Prostate gland (tissue), 2 donors: ENCODE measurements at places on chromosomes 1 and 21. TPM values are rescaled to one million over a fixed set of nuclear protein-coding genes. Genes with fewer than 3 reads are reported as not detected.
A peak's percentile ranks its signal among the peaks of the same experiment; 100 is the strongest.

- H3K4me3 ChIP-seq, result no peak overlapping the region
- no peaks in the 10 kb centered on the region for H3K27me3 ChIP-seq
- H3K36me3 ChIP-seq, result no peaks in the 10 kb centered on the region
- DNase-seq, result no peak
Measured at GRCh38 chr1:62356257-62356835, 37.1 kb upstream of the KANK4 start.

DNA sequence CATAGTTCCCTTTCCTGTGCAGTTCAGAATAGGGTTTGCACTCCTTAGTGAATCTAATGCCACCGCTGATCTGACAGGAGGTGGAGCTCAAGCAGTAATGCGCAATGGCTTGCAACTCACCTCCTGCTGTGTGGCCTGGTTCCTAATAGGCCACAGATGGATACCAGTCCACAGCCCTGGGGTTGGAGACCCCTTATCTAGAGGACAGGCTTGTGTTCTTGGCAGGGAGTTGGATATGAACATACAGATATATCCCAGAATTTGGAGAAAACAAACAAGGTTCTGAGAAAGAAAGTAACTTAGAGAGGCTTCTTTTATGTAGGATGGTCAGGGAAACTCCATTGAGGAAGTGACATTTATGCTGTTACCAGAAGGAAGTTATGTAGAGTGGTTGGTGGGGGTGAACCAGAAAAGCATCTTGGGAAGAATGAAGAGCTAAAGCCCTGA, 5.1 kb upstream of the PTPRC start:
- H3K27me3 ChIP-seq, result no peaks in the 10 kb centered on the region
- H3K4me1 ChIP-seq, result no peaks in the 10 kb centered on the region
- no peak for DNase-seq
- H3K36me3 ChIP-seq, result no peaks in the 10 kb centered on the region
- no peak overlapping the region for H3K27ac ChIP-seq

DNA sequence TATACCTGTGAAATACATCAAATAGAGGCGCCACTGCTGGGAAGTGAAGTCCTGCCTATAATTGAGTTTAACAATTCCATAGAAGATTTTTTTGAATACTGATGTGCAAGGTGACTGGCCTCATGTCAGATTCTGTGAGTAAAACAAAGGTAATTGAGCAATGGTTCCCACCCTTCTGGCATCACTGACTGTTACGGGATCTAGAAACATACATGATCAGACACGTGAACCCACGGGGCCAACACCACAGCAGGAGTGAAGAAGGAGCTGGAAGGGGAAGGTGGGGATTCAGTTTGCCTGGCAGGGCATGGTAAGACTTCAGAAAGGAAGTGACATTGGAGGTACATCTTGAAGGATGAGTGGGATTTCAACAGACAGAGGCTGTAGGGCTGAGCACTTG, 270.2 kb downstream of the DISC1 start:
- no peak overlapping the region for H3K4me3 ChIP-seq
- no peak overlapping the region for H3K27ac ChIP-seq
- peak; percentile 8 for DNase-seq
- H3K4me1 ChIP-seq, result no peaks in the 10 kb centered on the region
- H3K36me3 ChIP-seq, result no peaks in the 10 kb centered on the region
- no peaks in the 10 kb centered on the region for H3K27me3 ChIP-seq

DNA sequence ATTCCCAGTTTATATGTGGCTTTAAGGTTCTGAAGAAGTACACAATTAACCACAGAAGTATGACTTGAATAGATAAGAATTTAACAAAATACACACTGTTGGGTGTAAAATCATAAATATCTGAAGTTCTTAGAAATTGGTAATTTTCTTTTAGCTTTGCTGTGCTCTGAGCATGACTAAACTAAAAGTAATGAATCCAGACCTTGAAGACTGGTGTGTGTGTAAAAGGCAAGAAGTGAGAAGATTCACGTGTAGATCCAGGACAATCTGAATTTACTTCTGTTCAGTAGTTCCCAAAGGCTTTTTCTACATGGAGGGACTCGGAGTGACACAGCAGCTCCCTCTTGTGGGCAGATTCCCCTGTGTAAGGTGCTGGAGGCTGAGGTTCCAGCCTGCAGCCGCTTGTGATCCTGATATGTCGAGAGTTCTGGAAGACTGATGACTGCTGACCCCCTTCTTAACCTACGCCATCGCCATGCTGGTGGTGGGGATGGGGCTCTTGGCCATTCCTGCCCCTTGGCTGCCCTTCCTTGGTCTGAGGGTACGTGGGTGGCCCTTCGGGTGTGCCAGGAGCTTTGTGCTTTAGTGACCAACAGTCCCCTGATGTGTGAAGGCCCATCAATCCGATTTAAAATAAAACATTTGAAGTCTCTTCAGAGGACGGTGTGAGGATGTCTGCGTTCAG, 62.7 kb downstream of the ADARB1 start:
- no peaks in the 10 kb centered on the region for H3K27me3 ChIP-seq
- DNase-seq, result peak; percentile 81
- no peak overlapping the region for H3K27ac ChIP-seq
- H3K4me3 ChIP-seq, result no peak overlapping the region
- no peaks in the 10 kb centered on the region for H3K4me1 ChIP-seq

The CLCA4 gene
- 1.4 TPM for total RNA-seq
